IMR-90 (cell line): ENCODE measurements at places on chromosomes 3 and 15.

DNA sequence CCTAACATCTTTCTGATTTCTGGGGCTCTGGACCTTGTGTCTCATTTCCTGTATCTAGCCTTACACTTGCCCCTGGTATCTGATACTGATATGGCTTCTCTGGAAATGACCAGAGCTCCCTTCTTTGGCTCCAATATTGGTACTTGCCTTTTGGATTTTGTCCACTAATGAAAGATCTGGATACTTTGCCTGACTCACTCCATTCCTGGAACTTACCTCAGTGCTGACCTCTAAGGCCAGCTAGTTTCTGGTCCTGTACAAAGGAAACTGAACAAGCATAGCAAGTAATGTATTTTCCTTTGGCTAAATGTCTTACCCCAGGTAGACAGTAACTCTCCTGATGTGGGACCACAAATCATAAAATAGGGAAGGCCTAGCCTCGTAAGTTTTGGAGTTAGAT, 93.8 kb upstream of the SLC4A7 start:
- peak; percentile 60 for DNase-seq

GRCh38 chr15:70206668-70207067, 109.0 kb upstream of the TLE3 start:
- DNase-seq: no peak

DNA sequence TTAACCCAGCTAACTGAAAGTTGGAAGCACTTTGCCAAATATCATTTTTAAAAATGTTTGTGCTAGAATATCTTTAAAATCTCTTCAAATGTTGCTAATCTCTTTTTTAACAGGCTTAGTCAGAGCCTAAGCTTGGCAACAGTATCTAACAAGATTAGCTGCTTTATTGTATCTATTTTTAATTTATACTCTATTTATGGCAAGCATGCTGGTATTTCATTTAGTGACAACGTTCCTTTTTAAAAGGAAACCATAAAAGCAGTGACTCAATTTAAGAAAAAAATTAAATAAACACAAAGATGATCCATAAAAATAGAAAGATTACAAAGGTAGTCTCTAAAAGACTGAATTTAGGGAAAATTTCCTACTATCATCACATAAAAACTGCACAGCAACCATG, 40.5 kb downstream of the SLC12A6 start:
- DNase-seq: peak; percentile 37

DNA sequence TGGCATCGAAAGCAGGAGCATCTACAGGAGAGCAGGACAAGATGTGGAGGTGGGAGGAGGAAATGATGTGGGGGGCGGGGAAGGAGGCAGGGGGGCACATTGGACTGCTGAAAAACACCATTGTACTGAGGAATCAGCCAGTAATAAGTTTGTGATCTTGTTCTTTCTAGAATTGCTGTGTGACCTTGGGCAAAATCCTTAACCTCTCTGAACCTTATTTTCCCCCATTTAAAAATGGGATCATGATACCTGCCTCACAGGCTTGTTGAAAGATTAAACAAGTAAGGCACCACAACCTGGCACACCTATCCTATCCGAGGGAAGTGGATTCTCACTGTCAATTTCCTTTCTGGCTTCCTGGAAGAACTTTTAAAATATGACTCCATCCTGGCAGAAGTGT, 56.9 kb upstream of the ARRDC4 start:
- DNase-seq: no peak

- no peak for DNase-seq
Measured at GRCh38 chr3:159191447-159191846, 389.6 kb downstream of the MFSD1 start.

GRCh38 chr15:93485438-93486327, 396.7 kb upstream of the RGMA start:
- no peak for DNase-seq

- DNase-seq: no peak
Measured at GRCh38 chr3:52347716-52348635, 31.9 kb downstream of the DNAH1 start.

GRCh38 chr15:61483599-61483998, 254.5 kb upstream of the RORA start:
- no peak for DNase-seq

DNA sequence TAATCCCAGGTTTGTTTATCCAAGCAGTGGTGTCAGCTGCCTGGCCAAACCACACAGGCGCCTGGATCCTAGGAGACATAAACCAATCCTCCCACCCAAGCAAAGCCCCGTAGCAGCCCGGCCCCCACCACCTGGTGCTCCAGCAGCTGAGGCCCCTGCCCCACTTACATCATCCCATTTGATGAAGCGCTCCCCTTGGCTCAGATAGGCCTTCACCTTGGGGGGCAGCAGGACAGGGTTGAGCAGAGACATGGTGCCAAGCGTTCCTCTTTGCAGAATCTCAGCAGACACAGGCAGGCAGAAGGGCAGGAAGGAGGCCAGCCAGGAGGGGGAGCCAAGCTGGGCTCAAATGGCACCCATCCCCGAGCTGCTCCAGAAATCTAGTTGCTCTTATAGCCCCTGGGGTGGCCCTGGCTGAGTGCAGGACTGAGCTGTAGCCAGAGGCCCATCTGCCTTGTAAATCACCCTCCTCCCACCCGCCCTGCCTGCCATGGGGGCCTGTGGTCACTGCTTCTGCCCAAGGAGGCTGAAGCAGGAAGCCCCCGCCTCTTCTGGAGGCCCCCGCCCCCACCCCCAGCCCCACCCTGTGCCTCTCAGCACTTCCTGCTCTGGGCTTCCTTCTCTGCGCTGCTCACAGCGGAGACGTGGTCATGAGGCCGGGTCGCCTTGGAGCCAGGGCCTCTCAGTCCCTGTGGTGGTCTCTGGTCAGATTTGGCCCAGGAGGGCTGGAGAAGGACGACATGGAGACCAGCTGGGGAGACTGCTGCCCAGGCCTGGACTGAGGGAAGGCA, at the start of gene PLCB2:
Gene PLCB2, minus strand, starts transcription at position 515 of the 791 bp plus-strand sequence. Its CDS starts 263 bp downstream, at position 252.
- DNase-seq: no peak

DNA sequence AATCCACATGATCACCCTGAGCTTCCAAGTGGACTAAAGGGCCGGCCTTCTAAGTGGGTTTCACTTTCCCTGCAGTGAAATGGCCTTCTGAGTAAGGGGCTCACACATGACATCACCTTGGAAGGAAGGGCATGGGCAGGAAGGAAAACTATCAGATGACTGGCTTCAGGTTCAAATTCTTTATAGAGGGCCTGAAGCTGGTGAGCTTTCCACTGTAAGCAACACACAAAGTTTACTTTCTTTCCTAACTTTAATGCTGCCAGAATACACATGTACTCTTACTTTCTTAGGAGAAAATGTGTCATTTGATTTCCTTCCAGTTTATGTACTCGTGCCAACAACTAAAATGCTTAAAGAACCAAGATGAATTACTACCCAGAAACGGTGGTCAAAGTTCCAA, 475.6 kb downstream of the FOXP1 start:
- DNase-seq: peak; percentile 58

- DNase-seq: no peak
Measured at GRCh38 chr15:71192816-71193215, 77.5 kb downstream of the THSD4 start.

DNA sequence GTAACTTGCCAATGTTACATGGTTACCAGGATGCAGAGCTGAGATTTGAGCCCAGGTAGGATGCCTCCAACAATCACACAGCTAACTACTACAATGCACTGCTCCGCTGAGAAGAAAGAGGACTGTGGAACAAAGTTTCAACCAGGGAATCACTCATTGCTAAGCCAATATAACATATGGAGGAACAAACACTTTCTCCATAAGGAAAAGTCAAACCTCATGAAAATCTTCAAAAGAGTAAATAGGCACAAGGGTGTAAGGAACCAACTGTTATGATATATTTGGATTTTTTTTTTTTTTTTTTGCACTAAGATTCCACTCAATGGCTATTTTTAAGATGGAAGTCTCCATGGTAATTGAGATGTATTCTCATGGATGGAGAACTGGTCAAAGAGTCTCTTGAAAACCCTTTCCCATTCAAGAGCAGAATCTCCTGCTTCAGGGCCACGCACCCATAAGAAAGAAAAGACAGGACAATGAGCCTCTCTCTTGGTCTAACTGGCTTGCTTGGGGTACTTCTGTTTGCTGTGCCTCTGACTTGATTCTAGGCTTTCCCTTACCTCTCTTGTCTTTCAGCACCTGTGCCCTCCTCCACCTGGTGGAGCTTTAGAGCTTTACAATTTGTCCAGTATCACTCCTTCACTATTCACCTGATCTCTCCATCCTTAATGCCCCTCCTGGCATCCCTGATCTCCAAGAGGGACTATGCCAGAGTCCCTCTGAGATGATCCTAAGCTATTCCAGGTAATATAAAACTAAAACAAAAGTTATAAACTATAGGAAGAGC, 252.8 kb downstream of the NTRK3 start:
- DNase-seq: no peak

GRCh38 chr15:77514641-77515402, 94.1 kb downstream of the HMG20A start:
- DNase-seq: no peak

GRCh38 chr15:68823561-68823960, 2.9 kb upstream of the ANP32A start:
- no peak for DNase-seq

- peak; percentile 62 for DNase-seq
Measured at GRCh38 chr15:70033529-70034140, 64.1 kb downstream of the TLE3 start.
